ENCODE measurements at places on chromosomes 13 and 19. TPM values are rescaled to one million over a fixed set of nuclear protein-coding genes. Genes with fewer than 3 reads are reported as not detected.

DNA sequence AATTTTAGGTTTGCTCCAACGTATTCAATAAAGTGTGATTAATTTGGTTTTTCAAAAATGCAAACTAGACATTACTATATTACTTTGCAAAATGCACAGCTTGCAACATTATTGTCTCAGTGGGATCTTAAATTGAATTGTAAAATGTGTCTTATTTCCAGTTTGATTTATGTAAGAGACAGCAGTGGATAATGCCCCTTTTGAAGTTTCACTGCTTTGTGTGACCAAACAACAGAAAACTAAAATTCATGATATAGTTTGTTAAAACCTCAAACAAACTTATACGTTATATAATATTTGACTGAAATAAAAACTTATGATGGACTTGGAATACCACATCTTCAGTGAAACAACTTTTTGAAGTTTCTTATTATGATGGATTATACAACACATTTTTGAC, 279.8 kb downstream of the DACH1 start:
- no peak for DNase-seq

DNA sequence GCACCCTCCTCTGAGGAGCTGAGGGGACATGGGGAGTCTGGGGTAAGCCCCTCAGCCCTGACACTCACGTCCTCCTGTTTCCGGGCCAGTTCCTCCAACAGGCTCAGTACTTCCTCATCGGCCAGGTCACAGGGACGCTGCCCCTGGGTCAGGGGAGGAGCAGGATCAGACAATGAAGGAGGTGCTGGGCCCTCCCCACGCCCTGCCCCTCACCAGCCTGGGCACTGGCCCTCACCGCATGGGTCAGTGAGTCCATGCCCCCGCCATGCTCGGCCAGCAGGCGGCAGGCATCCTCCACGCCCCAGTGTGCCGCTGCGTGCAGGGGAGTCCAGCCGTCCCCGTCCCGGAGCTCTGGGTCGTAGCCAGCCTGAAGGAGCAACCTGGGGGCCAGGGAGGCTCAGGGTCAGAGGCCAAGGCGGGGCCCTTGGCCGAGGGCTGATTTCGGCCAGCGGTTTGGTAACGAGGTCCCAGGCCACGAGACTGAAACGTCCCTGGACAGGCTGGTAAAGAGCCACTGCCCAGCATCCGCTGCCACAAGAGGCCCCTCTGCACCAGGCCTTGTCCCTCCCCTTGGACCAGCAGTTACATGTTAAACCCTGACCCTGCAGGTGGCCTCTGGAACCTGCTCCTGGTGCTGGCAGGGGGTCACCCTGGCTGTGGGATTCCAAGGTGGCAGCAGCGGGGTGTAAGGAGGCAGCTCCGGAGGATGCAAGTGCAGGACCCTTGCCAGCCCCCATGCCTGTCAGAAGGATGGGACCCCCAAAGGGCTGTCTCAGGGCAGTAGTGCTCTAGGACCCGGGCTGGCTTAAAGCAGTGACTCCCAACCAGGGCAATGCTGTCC, 18.5 kb downstream of the PPP1R12C start:
- no peak for DNase-seq

GRCh38 chr19:10510301-10510802, 6.9 kb downstream of the S1PR5 start:
- DNase-seq: peak; percentile 22

- peak; percentile 48 for DNase-seq
Measured at GRCh38 chr19:48415395-48415794, 21.9 kb downstream of the GRIN2D start.

ZSWIM9 gene
- total RNA-seq: 0.52 TPM

- DNase-seq: no peak
Measured at GRCh38 chr19:44647144-44647543, 3.4 kb downstream of the PVR start.

DNA sequence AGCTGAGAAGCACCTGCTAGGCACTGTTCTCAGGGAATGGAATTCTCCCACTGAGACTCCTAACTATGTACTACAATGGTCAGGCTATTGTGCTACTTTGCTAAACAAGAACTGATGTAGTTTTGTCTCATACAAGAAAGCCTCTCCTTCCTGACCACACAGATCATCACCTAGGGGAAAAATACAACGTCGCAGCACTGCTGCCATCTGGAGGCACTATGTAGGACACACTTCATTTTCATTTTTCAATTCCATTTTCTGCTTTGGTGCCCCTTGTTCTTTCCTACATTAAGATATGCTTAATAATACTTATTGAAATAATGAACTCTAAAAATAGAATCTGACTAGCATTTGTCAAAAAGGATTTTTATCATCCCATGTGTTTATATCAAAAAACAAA, 21.1 kb downstream of the PROSER1 start:
- DNase-seq: peak; percentile 7

GRCh38 chr19:55304279-55304978, 20.6 kb downstream of the BRSK1 start:
- peak; percentile 54 for DNase-seq

- peak; percentile 100 for DNase-seq
Measured at GRCh38 chr19:39078436-39079200, 5.5 kb upstream of the ACP7 start.

ZSCAN4 gene
- total RNA-seq: not detected

COL4A2 gene
- 110 TPM for total RNA-seq

DNA sequence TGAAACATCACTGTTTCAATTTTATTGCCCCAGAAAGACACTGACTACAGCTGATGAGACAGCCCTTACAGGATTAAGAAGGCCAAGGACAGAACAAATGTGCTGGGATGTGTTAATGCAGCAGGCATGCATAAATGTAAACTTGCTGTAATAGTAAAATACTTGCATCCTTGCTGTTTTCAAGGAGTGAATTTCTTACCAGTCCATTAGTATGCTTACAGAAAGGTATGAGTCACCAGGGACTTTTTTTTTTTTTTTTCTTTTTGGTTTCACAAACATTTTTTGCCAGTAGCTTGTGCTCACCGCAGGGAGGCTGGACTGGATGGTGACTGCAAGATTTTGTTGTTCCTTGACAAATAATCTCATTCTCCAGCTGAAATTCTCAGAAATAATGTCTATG, 55.1 kb downstream of the GPR180 start:
- peak; percentile 90 for DNase-seq

DNA sequence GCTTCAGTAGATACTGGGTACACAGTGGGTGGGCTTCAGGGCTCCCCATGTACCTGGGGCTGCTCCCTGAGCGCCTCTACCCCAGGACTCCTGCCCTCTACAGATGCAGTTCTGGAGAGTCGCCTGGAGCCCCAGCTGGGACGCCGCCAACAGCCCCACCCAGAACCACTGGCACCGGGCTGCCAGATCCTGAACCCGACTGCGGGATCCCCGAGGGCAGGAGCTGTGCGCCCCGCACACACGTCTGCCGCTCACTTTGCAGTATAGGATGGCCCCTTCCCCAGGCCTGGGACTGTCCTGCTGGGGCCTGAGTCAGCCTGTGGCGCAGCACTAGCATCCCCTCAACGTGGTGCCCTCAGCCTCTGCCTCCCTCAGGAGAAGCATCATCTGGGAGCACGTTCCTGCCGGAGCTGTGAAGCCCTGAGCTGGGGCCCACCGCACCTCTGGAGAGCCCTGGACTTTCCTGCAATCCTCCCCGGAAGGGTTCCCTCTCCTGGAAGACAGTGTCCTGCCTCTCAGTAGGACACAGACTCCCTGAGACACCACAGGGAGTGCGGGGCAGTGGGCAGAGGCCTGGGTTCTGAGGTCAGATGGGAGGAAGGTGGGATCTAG, 3.7 kb downstream of the REXO1 start:
- DNase-seq: no peak

DNA sequence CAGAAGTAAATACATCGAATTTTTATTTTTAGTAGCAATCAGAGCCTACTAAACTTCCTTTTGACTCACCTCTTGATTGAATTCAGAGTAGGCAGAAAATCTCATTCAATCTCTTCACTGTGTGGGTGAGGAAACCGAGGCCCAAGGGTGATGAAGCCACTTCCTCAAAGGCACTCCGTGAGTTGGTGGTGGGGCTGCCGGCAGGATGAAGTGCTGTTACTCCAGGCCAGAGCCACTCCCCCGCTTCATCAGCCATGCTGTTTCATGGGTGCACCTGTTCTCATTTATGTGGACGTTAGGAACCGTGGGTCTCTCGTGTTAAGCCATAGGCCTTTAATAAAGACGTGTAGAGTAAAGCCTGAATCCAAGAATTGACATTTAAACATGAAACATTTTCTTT, 13.2 kb downstream of the ING1 start:
- no peak for DNase-seq

GRCh38 chr19:38512277-38512676, 78.8 kb downstream of the RYR1 start:
- DNase-seq: no peak

DNA sequence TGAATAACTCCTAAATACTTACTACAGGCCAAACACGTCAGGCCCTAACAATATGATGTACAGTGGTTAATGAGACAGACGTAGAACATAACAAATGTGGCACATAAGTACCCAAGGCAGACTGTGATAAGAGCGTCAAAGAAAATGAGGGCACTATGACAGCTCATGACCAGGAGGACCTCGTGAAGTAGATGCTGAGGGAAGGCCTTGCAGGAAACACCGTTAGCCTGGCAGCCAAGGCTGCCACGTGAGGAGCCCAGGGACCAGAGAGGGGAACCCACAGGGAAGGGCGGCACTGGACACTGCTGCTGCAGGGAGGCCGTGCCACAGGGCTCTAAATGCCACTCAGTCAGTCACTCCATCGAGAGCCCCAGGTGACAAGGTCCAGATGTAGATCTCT, 5.7 kb downstream of the TUBGCP3 start:
- no peak for DNase-seq

DNA sequence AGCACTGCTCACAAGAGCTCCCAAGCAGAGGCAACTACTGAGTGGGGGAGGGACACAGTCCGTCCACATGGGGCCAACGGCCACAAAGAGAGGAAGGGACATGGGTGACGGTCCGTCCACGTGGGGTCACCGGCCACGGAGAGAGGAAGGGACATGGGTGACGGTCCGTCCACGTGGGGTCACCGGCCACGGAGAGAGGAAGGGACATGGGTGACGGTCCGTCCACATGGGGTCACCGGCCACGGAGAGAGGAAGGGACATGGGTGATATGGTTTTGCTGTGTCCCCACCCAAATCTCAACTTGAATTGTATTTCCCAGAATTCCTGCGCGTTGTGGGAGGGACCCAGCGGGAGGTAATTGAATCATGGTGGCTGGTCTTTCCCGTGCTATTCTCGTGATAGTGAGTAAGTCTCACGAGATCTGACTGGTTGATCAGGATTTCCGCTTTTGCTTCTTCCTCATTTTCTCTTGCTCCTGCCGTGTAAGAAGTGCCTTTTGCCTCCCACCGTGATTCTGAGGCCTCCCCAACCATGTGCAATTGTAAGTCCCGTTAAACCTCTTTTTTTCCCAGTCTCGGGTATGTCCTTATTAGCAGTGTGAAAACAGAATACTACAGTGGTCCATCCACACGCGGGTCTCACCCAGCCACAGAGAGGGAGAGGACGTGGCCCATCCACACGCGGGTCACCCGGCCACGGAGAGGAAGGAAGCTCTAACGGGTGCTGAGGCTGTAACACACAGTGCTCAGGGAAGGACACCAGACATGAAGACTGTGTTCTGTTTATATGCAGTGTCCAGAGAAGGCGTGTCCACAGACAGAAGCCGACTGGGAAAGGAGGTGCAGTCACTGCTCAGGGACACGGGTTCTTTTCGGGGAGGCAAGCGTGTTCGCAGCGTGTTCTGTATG, 48.5 kb downstream of the GAS6 start:
- no peak for DNase-seq

OVOL3 gene
- total RNA-seq: not detected

DNA sequence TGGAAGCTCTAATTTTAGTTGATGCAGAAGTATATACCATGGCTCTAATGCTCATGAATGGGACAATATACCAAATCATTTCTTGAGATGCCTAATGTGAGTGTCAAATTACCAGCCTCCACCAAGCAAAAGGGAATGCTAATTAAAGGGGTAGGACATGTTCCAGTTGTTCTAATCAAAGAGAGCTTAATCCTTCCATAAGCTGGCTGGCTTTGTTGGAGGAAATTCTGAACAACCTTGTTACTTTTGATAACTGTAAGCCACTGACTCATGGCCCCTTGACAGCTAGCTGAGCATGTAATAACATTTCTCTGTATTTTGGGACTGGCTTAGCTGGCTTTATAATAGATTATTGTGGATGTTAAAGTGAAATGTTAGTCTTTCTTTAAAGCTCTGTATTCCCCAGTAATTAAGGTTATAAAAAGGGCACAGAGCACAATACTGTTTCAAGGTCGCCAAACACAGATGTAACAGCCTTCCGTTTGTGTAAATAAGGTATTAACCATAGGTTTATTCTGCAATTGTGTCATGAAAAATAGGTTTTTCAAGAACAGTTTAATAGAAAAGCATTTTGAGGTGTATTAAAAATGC, 1194.0 kb downstream of the PCDH9 start:
- no peak for DNase-seq

TTYH1 gene
- total RNA-seq: not detected
